CD4-positive, alpha-beta T cell (primary cell): ENCODE measurements at places on chromosomes 1 and 21. TPM values are rescaled to one million over a fixed set of nuclear protein-coding genes. Genes with fewer than 3 reads are reported as not detected.

Gene SH3D21
- 2.6 TPM for total RNA-seq

Gene AMY1C
- total RNA-seq: not detected

Gene SPRR1A
- not detected for total RNA-seq

Gene KCNC4
- total RNA-seq: 16.5 TPM

Gene C1orf226
- not detected for total RNA-seq

Gene CDC42BPA
- total RNA-seq: 3.0 TPM

Gene TMEM222
- 21.8 TPM for total RNA-seq

DNA sequence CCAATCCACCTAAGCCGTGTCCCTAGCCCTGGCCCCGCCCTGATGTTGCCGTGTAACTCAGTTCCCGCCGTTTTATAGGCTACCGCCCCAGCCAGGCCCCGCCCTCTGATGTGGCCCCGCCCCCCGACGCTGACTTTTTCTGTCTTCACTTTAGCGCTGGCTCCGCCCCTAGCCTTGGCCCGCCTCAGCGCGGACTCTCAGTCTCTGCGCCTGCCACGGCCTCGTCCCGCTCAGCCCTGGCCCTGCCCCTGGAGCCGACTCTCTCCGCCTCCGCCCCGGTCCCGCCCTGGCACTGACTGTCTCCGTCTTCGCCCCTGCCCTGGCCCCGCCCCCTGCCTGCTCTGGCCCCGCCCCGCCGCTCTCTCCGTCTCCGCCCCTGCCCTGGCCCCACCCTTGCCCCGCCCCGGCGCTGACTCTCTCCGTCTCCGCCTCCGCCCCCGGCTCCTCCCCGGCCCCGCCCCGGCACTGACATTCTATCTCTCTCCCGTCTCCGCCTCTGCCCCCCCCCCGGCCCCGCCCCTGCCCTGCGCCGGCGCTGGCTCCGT lies 5.2 kb downstream of the MATN1 start:
- DNase-seq: peak; percentile 100

DNA sequence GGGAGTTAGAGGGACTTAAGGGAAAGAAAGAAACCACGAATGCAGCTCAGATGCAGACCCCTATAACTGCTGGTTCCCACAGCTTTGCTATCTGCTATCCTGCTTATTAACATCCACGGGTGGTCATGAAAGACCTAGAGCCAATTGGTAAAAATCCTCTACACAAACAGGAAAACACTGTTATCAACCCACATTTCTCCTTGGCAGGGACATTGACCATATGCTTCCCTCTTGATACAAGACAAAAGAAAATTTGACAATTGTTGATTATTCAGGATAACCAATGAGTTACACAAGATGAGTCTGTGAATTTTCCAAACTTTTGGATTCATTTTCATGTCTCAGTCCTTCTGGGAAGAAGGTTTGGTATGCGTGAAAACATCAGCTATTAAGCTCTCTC lies 90.4 kb downstream of the TIAM1 start:
- no peak for DNase-seq

DNA sequence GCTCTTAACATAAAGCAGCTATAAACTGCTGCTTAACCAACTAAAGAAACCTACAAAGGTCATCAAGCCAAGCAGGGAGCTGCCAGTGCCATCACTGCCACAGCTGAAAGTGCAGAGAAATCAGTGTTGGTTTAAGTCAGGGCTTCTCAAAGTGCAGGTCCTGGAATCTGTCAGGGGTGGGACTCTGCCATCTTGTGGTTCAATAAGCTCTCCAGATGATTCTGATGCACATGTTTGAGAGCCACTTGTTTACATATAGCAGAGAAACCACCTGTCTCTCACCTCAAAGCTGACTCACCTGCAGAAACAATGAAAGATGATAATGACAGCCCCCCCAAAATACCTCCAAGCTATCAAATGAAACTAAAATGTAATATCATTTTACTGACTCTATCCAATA lies 49.3 kb downstream of the SH3GLB1 start:
- DNase-seq: peak; percentile 17

DNA sequence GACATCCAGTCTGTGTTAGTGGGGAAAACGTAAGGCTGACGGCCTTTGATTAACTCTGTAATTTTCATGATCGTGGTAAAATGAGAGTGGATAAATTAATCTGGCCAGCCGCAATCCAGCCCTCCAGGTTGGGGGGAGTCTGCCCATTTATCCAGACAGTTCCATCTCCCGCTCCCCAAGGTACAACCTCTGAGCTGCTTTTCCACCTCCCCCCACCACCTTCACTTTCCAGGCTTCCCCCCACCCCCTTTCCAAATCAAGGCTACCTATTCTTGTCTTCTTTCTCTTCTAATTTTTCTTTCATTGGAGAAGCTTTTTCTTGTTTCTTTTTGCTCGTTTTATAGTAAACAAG lies 6.0 kb downstream of the MIER1 start:
- DNase-seq: no peak

DNA sequence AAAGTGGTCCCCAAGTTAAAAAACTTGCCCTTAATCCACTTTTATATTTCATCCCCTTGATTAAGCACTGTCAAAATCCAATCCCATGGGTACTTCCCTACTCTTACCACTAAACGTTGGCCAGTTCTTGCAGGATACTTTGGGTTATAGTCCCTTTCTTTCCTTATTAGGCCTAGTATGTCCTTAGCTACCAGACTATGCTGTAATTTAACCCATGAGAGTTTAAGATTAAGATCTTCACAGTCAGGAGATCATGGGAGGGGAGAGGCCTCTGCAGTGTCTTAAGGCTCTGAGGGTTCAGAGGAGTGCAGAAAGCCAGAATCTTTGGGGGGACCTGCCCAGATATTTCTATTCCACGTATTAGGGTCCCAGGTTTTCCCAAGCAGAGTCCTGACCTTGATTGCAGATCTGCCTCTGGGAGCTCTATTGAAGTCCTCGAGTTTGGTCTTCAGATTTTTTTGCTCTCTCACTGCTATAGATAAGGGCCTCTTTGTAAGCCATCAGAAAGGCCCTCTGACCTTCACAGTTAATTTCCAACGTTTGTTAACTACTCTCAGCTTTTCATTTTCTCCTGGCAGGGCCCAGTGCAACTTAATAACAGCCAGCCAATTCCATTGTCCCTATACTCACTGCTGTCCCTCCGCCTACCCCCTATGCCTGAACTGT lies 9.0 kb upstream of the CGN start:
- DNase-seq: no peak

- DNase-seq: peak; percentile 28
These were observed 9.1 kb upstream of the LCE2D start for GRCh38 chr1:152654110-152654509.
